SW 1271 (cell line): ENCODE measurements at places on chromosomes 6 and 20.

DNA sequence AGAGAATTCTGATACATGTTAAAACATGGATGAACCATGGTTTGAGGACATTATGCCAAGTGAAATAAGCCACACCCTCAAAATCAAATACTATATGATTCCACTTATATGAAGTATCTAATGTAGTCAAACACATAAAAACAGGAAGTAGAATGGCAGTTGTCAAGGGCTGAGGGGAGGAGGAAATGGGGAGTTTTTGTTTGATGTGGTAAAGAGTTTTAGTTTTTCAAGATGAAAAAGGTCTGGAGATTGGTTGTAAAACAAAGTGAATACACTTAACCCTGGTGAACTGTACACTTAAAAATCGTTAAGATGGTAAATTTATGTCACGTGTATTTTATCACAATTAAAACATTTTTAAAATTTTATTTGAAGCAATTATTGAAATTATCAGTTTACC, 127.4 kb upstream of the GRIK2 start:
- DNase-seq = no peak

DNA sequence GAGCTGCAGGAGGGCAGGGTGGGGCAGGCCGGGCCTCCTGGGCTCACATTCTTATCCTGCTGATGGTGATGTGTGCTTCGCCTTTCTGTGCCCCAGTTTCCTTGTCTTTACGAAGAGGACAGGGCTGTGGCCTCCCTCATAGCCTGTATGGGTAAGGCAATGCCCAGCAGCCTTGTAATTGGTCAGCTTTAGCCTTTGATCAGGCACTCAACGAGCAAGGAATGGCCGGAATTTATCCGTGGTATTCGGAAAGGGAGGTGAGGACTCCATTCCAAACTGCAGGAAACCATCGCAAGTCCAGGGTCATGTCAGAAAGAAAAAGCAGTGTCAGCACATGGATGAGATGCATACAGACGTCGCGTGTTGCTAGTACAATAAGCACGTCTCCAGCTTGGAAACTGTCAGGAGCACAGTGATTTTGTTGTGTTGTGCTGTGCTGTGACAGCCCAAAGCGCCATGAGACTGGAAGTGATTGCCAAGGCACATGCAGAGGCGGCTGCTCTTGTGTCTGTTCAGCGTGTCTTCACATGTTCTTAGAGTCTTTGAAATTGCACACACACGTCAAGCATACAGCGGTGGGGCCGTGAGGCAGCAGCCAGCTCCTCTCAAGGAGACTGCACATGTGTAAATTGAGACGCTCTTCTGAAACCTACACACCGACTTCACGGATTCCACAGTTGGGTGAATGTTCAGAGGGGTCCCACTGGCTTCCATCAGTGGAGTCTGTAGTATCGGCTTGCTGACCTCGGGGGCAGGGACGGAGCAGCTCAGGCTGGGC, 6.2 kb downstream of the SS18L1 start:
- DNase-seq = no peak

DNA sequence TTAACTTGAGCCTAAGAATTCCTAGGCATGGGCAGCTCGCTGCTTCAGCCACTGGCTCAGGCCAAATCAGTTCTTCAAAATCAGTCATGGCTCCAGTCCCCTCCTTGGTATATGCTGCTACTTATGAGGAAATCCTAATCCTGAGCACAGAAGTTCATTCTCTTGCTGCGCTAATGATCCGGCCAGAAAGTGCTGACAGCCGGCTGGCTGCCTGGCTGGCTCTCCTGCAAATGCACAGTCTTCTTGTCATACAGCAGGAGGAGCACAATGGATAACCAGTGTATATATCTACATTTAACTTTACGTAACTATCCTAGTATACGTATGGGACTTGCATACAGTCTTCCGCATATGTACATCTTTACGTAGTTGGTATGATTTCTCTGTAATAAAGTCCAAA, 500.8 kb downstream of the PRKN start:
- DNase-seq = no peak

- DNase-seq = no peak
Observed at GRCh38 chr6:168125429-168126001, 46.5 kb upstream of the FRMD1 start.

GRCh38 chr20:39048000-39048696, 86.0 kb downstream of the DHX35 start:
- DNase-seq = peak; percentile 83

DNA sequence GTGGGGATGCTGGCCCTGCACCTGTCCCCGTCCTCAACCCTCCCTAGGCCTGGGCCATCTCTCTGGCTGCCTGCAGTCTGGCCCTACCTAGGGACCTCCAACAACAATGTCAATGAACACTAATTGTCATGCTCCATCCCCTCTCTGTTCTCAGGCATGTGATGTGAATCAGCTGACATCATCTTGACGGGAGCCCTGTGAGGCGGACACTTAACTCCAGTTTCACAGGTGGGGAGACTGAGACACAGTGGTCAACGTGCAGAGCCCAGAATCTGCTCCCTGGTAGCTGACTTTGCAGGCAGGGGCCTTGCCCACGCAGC, 762 bp upstream of the TCEA2 start:
- DNase-seq = no peak

DNA sequence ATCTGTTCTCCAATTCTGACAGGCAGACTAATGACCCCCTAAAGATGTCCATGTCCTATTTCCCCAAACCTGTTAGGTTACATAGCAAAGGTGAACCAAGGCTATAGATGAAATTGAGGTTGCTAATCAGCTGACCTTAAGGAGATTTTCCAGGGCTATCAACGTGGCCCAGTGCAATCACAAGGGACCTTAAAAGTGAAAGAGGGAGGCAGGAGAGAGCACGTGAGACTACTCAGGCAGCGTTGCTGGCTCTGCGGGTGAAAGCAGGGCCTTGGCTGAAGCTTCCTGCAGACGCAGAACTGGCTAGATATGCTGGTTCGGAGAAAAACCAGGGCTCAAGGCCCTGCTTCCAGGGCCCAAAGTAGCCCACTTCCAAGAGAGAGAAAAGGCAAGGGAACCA, 78.7 kb downstream of the NCOA7 start:
- DNase-seq = no peak

DNA sequence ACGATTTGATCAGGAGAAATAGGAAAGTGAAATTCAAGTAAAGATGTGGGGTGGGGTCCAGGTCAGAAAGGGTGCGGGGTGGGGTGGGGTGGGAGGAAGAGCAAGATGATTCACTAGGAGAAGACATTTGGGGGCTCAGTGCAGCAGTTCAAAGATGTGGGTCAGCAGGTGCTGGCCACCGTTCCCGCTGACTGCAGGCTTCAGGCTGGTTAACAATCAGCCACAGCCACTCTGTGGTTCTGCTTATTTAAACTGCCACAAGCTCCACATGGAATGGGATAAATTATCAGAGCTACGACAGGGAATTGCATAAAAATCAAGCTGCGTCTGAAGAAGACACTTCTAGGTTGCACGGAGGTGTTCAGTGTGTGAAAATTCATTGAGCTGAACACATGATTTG, 49.4 kb downstream of the TRAM2 start:
- no peak for DNase-seq

DNA sequence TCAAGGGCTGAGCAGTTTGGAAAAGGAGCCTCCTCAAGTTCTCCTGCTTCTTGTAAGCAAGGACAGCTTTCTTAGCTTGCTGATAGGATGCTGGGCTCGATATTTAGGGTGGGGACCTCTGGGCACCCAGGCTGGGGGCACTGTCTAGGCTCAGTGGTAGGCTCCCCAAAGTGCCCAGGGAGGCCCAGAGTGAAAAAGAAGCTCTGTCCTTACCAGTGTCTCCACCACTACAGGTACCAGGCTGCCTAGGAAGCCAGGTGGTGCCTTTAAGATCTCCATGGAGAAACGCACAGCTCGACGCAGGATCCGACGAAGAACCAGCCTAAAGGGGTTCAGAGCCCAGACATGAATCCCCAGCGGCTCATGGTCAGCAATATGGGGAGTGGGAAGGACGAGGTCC, 6.4 kb downstream of the AARS2 start:
- no peak for DNase-seq
